Large intestine (tissue), 12 donors: ENCODE measurements at places on chromosomes 11 and 22.

DNA sequence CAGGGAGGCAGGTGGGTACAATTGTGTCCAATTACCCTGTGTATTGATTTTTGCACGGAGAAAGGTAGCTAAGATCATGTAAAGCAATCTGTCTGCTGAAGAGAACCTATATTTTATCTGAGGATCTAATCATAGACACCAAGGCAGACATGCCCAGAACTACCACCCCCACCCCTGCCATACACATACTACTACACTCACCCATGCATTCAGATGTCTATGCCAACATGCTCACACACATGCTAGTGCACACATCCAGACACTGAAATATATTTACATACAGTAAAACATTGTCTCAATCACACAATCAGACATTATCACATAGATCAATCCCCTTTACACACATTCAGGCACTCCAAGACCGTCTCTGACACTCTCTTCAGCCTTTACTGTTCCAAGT, 1.8 kb downstream of the SCN3B start:
- DNase-seq, result no peak

GRCh38 chr11:100825626-100826025, 138.5 kb downstream of the ARHGAP42 start:
- no peak for DNase-seq

GRCh38 chr11:103794262-103794661, 242.2 kb upstream of the DDI1 start:
- no peak for DNase-seq

DNA sequence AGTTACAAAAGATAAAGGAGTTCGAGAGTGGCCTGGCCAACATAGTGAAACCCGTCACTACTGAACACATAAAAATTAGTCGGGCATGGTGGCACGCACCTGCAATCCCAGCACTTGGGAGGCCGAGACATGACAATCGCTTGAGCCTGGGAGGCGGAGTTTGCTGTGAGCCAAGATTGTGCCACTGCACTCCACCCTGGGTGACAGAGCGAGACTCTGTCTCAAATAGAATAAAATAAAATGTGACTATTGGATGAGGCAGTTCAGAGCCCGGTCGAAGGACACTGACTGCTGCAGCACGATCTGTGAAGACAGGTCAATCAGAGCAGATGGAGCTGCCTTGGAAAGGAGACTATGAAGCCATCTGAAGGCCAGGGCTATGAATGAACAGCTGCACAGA, 37.7 kb upstream of the ANO1 start:
- no peak for DNase-seq

DNA sequence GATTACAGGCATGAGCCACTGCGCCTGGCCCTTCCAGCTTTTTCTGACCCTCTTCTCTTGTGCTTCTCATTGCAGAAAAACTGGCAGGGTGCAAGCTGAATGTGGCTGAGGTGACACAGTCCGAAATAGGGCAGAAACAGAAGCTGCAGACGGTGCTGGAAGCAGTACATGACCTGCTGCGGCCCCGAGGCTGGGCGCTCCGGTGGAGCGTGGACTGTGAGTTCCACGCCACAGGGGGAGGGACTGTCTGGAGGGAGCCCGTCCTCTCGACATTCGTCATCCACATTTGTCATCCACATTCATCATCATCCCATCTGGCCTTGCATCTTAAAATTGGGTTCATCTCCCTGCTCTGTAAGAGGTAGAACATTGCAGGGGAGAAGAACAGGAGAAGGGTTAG, 49.3 kb upstream of the PARVG start:
- DNase-seq, result no peak

GRCh38 chr22:50051930-50052329, 6.2 kb downstream of the TTLL8 start:
- DNase-seq, result no peak

DNA sequence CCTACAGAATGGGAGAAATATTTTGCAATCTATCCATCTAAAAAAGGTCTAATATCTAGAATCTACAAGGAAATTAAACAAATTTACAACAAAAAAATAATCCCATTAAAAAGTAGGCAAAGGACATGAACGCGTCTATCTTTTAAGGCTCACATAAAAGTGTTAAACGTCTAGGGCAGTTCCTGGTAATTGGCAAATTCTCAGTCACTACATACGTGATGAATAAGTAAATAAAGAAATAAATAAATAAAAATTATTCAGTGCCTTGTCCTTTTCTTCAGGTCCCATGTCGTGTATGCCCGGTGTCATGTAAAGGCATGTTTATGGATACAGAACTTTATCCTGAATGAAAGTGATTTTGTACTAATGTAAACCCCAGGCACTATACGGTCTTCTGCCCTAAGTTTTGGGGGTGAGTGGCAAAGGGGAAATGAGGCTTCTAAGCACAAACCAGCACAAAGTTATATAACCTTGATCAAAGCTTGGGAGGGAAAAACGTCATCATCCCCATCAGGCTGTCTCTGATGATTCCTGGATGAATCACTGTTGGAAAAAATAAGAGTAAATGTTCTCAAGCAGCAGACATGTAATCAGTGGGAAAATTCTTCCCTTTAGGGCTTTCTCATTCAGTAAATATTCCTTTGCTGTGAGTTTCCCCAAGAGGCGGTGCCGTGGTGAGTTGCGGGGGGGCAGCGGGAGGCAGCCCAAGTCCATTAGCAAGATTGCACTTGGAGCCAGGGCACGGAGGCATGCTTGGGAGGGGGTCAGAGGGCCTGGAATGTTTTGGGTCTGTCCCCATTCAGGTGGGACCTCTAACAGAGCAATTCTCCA, 30.4 kb upstream of the MICAL2 start:
- peak; percentile 57 for DNase-seq

DNA sequence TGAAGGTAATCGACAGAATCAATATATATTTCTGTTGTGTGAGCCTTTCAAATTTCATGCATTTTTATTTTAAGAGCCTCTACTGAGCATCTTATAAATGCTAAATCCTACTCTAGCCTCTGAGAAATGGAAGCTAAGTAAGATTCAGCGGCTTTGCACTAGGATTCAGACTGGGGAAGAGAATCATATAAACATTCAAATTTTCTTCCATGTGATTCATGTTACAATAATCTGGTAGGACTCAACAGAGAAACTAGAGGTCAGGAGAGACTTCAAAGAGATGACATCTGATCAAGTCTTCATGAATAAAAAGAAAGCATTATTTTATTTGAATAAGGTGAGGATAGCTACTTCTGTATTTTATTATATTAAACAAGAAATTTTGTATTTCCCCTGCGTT, 538.9 kb downstream of the DLG2 start:
- DNase-seq, result no peak

GRCh38 chr11:468493-468892, 18.4 kb downstream of the PTDSS2 start:
- no peak for DNase-seq

DNA sequence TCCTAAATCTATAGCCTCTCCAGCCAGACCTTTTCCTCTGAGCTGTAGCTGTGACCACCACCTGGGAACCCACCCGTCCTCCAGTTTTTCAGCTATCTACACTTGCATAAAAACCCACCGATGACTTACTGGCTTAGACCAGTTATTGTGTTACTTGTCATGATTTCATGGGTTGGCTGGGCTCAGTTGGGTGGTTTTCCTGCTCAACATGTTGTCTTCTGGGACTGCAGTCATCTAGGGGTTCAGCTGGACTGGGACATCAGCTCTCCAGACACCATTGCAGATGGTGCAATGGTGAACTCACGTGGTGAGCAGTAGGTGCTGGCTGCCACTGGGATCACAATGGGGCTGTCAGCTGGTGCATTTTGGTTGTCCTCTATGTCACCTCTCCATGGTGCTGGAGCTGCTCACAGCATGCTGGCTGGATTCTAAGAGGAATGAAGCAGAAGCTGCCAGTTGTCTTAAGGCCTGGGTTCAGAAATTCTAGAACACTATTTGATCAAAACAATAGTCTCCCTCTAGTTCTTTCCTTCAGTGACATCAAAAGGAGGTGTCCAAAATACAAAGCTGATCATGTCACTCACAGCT, 1.3 kb upstream of the SYT13 start:
- no peak for DNase-seq

GRCh38 chr22:30044369-30044768, 35.9 kb upstream of the HORMAD2 start:
- peak; percentile 90 for DNase-seq

DNA sequence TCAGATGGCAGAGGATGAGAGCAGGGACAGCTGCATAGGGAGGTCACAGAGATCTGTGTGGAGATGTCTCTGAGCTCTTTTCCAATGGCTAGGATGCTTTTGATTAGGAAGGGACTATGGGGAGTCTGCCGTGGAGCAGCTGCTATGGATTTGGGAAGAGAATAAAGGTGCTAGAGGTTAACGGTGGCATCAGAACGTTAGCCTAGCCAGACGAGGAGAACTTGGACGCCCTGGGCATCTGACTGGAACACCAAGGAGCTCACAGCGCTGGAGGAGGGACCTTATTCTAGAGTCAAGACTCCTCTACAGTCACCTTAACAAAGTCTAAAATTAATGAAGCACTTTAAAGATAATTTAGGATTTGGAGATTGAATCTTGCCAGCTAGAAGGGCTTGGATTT, 157.2 kb upstream of the B3GAT1 start:
- DNase-seq, result no peak

GRCh38 chr22:19984201-19984753, 32.3 kb downstream of the ARVCF start:
- no peak for DNase-seq

DNA sequence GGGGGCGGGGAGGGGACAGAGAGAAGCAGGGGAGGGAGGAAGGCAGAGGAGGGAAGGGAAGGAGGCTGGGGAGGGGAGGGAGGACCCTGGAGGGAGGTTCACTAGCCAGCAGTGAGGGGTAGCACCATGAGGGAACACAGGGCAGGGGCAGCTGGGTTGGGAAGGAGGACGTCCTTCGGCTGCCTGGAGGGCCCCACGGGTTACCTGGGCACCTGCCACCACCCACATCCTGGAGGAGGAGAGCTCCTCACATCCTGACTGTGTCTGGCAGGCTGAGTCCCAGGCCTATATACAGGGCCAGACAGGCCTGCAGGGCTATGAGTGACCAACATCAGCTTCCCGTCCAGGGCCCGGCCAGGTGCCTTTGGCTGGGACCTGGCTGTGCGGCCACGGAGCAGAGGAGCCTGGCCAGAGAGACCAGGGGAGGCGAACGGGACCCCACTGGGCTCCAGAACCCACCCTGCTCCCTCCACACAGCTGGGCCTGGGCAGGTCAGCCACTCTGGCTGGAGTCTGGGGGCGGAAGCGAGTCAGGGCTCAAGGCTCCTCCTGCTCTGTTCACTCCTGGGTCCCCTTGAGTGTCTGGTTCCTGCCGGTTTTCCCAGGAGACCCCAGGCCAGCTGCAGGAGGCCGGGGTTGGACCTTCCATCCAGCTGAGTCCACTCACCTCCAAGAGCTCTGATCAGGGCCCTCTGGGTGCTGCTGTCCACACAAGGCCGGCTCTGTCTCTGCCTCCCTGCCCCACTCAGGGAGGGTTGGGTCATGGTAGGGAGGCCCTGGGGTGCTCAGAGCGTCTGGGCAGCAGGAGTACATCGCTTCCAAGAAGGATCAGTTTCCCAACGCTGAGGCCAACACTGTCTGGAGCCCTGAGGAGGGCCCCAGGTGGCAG, 677.7 kb downstream of the BRD1 start:
- DNase-seq, result no peak

DNA sequence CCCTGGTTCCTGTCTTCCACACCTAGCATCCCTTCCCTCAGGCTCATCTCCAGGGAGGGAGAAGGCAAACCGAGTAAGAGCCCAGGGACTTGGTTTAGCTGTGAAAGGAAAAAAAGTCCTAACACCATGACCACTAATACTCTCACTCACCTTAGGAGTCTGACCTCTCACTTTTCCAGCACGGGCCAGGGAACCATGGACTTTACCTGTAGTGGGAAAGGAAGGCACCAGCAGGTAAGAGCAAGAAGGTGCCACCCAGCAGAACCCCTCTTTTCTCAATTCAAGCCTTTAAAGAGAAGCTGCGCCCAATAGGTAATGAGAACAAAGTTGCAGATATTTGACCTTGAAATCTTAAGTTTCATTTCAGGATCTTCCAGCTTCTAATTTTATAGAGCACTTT, 1.1 kb downstream of the FAU start:
- no peak for DNase-seq

- DNase-seq, result no peak
These were observed 8.9 kb upstream of the RAB3IL1 start for GRCh38 chr11:61926235-61926634.
